ENCODE measurements at places on chromosomes 2 and 18. TPM values are rescaled to one million over a fixed set of nuclear protein-coding genes. Genes with fewer than 3 reads are reported as not detected.

The HOXD13 gene
- total RNA-seq: not detected

The APCDD1 gene
- total RNA-seq: 17.3 TPM

The AKAIN1 gene
- not detected for total RNA-seq

The LANCL1 gene
- 56.1 TPM for total RNA-seq

The UGT1A8 gene
- not detected for total RNA-seq

The PAPOLG gene
- total RNA-seq: 11.2 TPM

The CRIM1 gene
- total RNA-seq: 135 TPM

The SPP2 gene
- not detected for total RNA-seq

The GNLY gene
- total RNA-seq: not detected

The RAMP1 gene
- total RNA-seq: 16.4 TPM

The IGFBP5 gene
- total RNA-seq: 1,100 TPM

The CERS6 gene
- total RNA-seq: 16.5 TPM

The ELOA2 gene
- not detected for total RNA-seq

The SAG gene
- total RNA-seq: not detected

The PFN4 gene
- total RNA-seq: 1.5 TPM

The HOXD12 gene
- not detected for total RNA-seq

The CYP27A1 gene
- total RNA-seq: 40.6 TPM

The ILKAP gene
- total RNA-seq: 24.9 TPM

The IL37 gene
- not detected for total RNA-seq

The DOK1 gene
- 25.7 TPM for total RNA-seq

The LAMA1 gene
- 24.9 TPM for total RNA-seq

The PRSS56 gene
- not detected for total RNA-seq

The ACADL gene
- total RNA-seq: 0.51 TPM

The CFAP221 gene
- not detected for total RNA-seq

The ZNF142 gene
- 7.3 TPM for total RNA-seq

The WNT10A gene
- total RNA-seq: not detected

The LYG2 gene
- total RNA-seq: not detected

The PLEK gene
- not detected for total RNA-seq
